ENCODE measurements at places on chromosomes 5 and 9.

GRCh38 chr5:98964621-98965020, 35.8 kb upstream of the CHD1 start:
- DNase-seq = no peak

DNA sequence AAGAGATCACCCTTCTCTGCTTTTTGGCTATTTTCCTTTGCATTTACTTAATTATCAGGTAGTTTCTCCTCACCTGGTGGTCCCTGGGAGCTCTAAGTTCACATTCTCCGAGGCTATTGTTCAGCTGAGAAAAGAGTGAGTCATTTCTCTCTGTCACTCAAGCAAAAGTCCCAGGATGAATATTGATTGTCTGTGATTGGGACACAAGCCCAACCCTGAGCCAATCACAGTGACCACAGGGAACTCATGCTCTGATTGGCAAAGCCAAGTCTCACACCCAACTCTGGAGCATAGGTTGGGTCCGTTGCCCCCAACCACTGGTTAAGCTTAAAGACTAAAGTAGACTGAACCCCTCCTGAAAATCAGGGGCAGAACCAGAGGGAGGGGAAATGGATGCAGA, 27.8 kb upstream of the FAT2 start:
- DNase-seq = no peak

GRCh38 chr9:10704720-10705119, 91.9 kb upstream of the PTPRD start:
- no peak for DNase-seq

DNA sequence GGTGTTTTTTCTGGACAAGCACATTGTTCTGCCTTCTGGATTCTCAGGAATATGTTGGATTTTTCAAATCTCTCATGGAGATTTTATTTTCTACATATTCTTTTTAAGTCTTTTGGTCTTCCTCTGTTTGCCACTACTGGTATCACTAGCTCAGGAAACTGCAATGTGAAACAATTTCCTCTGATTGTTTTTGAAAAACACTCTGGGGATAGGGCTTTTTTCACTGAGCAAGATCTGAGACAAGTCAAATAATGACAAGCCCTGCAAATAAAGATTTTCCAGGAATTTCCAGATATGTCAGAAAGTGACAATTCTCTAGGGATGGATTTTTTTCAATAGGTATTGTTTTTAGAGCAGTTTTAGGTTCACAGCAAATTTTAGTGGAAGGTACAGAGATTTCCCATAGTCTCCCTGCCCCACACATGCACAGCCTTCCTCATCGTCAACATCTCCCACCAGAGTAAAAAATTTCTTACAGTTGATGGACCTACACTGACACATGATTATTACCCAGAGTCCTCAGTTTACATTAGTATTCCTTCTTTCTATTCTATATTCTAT, 86.9 kb upstream of the TMEM161B start:
- no peak for DNase-seq

DNA sequence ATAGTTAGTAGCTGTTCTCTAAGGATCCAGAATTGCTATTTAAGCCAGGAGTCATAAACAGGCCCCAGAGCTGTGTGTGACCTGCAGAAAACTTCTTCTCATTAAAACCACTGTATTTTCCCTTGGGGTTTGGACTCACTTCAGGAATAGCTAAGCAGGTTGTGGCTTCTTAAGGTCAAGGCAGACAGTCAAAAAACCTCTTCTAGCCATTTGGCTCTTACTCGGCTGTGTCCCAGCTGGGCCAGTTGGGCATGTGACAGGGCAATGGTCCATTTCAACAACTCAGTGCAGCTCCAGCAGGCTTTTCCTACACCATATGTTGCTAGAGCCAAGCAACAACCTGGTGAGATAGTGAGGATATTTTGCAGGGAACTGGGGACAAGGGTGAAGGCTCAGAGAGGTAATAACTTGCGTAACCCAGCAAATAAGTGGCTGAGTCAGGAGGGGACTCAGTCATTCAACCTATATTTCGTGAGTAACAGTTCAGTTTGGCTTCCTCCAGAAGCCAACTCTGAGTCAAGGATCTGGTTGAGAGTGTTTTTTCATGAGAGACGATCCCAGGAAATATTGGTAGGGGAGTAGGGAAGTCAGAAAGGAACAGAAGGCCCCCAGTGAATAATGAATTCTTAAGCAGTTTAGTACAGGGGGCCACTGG, 115.4 kb upstream of the PPP2R2B start:
- no peak for DNase-seq

DNA sequence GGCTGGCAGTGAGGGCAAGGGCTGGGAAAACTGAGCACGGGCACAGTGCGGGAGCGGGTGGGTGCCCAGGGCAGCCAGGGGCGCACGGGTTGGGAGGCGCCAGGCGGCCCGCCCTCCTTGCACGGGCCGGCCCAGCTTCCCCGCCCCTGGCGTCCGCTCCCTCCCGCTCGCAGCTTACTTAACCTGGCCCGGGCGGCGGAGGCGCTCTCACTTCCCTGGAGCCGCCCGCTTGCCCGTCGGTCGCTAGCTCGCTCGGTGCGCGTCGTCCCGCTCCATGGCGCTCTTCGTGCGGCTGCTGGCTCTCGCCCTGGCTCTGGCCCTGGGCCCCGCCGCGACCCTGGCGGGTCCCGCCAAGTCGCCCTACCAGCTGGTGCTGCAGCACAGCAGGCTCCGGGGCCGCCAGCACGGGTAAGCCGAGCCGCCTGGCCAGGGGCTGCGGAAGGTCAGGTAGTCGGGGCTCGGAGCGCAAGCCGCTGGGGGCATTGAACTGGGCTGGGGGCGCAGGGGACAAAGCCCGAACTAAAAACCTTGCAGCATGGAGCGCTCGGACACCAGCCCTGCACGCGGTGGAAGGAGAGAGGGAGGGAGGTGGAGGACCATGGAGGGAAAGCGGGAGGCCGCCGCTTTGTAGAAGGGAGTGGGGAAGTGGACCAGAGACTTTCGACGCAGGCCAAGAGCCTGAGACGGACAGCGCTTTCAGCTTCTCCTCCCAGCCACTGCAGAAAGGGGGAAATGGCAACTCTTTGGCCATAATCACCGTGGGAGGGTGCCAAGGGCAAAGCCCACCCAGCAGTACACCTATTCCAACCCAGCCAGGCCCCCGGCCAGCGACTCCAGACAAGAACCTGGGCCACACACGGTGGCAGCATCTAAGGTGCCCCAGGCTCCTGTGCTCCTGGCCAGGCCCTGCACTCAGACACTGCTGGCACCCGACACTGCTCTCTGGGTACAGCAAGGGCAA, at the start of gene TGFBI:
TSS of gene TGFBI (plus strand) at position 207 of the 961 bp plus-strand sequence. CDS start at position 275, 68 bp downstream.
- no peak for DNase-seq

GRCh38 chr9:106862821-106863720, at the start of gene ZNF462:
TSS of gene ZNF462 (plus strand) at chr9:106863166. CDS start at chr9:106923384, 60,218 bp downstream.
- no peak for DNase-seq
